ENCODE measurements at places on chromosomes 3 and 15.

DNA sequence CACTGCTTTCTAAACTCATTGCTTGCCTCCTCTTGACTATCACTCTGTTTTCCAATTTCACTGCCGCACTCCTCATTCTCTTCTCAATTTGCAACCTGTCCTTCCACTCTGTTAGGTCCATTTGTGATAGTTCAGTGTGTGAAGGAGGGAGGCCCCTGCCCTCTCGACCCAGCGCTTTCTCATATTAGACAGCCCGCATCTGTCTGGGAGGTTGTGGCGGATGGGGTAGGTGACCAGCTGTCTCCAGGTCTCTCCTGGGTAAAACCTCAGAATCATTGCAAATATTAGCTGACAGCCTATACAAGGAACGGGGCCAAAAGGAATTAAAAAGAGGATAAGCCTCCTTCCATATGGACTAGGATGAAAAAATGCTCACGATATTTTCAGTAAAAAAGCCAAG is 358.3 kb downstream of the SHQ1 start:
- no peak for DNase-seq

- DNase-seq = no peak
These were observed 115.2 kb upstream of the PDZRN3 start for GRCh38 chr3:73739791-73740453.

DNA sequence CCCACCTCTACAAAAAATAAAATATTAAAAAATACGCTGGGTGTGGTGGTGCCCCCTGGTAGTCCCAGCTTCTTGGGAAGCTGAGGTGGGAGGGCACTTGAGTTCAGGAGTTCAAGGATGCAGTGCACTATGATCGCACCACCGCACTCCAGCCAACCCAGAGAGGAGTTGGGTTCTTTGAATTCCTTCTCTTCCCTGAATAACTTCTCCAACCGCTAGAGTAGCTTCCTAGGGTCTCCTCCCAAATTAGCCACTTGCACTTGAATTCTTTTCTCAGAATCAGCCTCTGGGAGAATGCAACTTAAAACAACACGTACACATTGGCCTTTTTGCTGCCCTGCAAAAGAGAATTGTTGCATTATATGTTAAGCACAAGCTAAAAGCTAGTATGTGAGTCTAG is 272.5 kb downstream of the ABHD5 start:
- DNase-seq = no peak

DNA sequence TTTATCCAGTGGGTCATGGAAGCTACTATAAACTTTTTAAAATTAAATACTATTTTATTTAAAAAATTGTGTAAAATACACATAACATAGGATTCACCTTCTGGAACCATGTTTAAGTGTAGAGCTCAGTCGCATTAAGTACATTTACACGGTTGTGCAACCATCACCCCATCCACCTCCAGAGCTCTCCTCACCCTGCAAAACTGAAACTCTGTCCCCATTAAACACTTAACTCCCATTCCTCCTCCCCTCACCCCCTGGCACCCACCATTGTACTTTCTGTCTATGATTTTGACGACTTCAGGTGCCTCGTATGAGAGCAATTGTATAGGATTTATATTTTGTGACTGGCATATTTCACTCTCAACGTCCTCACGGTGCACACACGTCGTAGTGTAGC is 70.7 kb downstream of the APBA2 start:
- DNase-seq = no peak

DNA sequence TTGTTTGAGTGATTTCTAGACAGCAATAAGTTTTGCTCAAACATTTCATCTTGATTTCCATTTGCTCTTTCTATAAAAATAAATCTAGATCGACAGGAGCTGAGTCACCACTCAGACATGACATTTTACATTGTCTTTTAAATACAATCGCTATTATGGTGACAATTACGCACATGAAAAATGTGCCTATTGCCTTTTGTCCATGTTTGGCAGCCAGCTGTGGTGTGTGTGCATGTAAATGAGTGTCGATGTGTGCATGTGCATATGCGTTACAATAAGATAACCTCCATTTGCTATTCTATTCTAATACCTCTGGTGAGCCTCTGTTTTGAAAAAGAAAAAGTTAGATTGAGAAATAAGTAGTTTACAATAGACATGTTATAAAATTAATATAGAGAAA is 89.7 kb upstream of the GRM7 start:
- no peak for DNase-seq

Measured in hematopoietic multipotent progenitor cell treated with erythropoietin and hydrocortisone succinate and interleukin-3 and kit ligand, for 4 days (in vitro differentiated cells).